Left ventricle myocardium inferior (tissue), 1 donor: ENCODE measurements at places on chromosomes 12 and 14. TPM values are rescaled to one million over a fixed set of nuclear protein-coding genes. Genes with fewer than 3 reads are reported as not detected.
A peak's percentile ranks its signal among the peaks of the same experiment; 100 is the strongest.

- no peak for DNase-seq
- H3K4me3 ChIP-seq, result no peak overlapping the region
Measured at GRCh38 chr12:2689879-2690278, 104.9 kb upstream of the FKBP4 start.

- no peak overlapping the region for H3K4me3 ChIP-seq
- H3K36me3 ChIP-seq, result no peaks in the 10 kb centered on the region
- peaks cover 68% of the 10 kb centered on the region for H3K4me1 ChIP-seq
- DNase-seq, result no peak
Measured at GRCh38 chr12:52180971-52181628, 10.7 kb downstream of the KRT80 start.

DNA sequence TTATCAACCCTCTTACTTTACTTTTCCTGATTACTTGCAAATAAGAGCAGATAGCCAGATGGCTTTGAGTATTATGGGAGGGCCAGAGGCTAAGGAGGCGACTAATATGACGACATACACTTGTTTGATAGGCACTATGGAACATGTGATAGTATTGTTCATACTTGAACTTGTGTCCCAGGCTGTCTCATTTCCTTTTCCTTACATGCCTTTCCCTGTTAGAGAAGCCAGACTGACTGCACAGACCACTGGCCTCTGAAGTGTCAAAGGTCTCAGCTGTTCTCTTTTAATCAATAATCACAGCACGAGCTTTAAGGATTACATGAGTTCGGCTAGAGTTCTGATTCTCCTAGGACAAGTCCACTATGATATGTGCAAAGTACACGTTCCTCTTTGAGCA lies 326.0 kb downstream of the PRKD1 start:
- H3K27me3 ChIP-seq, result no peaks in the 10 kb centered on the region
- H3K27ac ChIP-seq, result no peak overlapping the region
- no peak for DNase-seq
- peaks cover 5% of the 10 kb centered on the region for H3K4me1 ChIP-seq
- no peaks in the 10 kb centered on the region for H3K36me3 ChIP-seq

DNA sequence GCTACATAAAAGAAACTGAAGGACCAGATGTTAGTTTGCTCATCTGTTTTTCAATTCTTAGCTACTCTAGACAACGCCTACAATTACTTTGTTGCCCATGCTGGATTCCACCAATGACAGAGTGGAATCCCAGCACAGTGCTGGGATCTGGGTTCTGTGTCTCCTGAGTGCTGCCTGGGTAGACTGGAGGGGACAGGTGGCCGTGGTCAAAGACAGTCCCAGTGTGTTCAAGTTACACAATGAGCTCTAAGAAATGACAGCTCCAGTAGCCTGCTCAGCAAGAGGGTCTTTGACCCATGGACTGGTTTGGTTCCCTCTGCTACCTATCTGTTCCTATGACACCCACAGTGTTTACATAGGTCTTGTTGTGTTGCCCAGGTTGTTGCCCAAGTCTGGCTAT lies 38.5 kb downstream of the C2CD5 start:
- H3K4me3 ChIP-seq, result no peak overlapping the region
- H3K4me1 ChIP-seq, result no peaks in the 10 kb centered on the region

GRCh38 chr12:108102363-108102762 lies 26.7 kb upstream of the WSCD2 start:
- H3K27me3 ChIP-seq, result peaks cover 82% of the 10 kb centered on the region
- no peak for DNase-seq
- no peak overlapping the region for H3K4me3 ChIP-seq
- no peaks in the 10 kb centered on the region for H3K36me3 ChIP-seq
- H3K4me1 ChIP-seq, result no peaks in the 10 kb centered on the region

GRCh38 chr12:132496710-132497109 lies 6.8 kb downstream of the FBRSL1 start:
- no peak for DNase-seq
- no peaks in the 10 kb centered on the region for H3K36me3 ChIP-seq
- H3K27me3 ChIP-seq, result no peaks in the 10 kb centered on the region
- H3K27ac ChIP-seq, result no peak overlapping the region
- no peak overlapping the region for H3K4me3 ChIP-seq
- peaks cover 100% of the 10 kb centered on the region for H3K4me1 ChIP-seq

DNA sequence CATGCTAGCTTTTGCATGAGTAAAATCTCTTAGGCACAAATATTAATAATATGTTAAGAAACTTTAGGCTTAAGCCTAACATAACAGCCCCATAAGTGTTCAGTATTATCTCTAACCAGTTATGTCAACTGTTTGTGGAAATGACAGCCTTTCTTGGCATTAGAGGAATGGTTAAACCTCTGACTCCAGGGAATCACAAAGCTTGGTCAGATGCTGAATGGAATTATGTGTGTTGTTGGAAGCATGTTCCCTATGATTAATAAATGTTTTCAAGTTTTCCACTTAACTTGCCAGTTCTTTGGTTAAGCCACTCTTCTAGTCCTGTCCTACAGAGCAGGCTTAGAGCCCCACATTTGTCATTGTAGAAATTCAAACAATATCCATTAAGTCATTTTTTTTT lies 17.0 kb downstream of the PSEN1 start:
- no peaks in the 10 kb centered on the region for H3K4me1 ChIP-seq
- no peaks in the 10 kb centered on the region for H3K27me3 ChIP-seq
- no peak overlapping the region for H3K4me3 ChIP-seq
- DNase-seq, result no peak

DNA sequence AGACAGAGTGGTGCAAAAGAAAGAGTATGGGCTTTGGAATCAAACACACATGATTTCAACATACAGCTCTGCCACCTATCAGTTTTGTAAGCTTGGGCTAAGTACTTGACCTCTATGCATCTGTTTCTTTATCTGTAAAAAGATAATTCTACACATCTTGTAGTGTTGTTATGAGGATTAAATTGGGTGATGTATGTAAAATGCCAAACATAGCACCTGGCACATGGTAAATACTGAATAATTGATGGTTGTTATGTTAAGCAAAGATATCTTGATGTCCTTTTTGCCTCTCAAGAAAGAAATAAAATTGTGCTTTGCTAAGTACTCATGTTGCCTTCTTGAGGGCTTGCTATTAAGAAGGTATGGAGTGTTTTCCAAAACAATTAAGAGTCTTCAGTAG lies 2.3 kb upstream of the CSRP2 start:
- H3K36me3 ChIP-seq, result no peaks in the 10 kb centered on the region
- H3K4me3 ChIP-seq, result no peak overlapping the region
- no peak for DNase-seq
- H3K27me3 ChIP-seq, result no peaks in the 10 kb centered on the region
- H3K27ac ChIP-seq, result no peak overlapping the region

GRCh38 chr12:127383281-127383680 lies 883.7 kb upstream of the TMEM132C start:
- H3K27me3 ChIP-seq, result peaks cover 72% of the 10 kb centered on the region
- DNase-seq, result no peak
- no peak overlapping the region for H3K4me3 ChIP-seq
- H3K36me3 ChIP-seq, result no peaks in the 10 kb centered on the region
- no peak overlapping the region for H3K27ac ChIP-seq

DNA sequence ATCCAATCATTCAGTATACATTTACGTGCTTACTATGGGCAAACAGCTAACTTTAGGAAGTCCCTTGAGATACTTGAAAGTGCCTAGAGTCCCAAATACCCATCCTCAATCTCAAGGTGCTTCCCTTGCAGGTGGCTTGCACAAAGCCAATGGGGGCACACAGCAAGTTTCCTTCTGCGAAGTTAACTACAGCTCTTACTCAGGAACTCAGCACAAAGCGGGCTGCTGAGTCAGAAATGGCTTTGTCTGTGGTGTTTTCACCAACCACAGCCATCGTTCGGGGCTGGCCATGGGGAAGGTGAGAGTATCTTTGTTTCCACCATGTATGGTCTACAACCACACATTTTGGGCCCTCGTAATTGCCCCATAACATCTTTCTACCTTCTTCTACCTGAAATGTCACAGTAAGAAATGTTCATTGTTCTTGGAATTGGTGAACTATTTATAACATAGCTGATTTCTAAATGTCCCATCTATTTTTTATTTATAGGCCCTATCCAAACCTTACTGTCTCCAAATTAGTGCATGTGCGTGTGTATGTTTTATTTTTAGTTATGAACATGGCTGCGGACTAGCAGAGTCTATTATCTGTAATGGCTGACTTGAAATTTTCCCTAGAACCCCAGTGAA lies 13.9 kb downstream of the MFAP5 start:
- no peaks in the 10 kb centered on the region for H3K36me3 ChIP-seq
- no peak overlapping the region for H3K4me3 ChIP-seq
- no peak for DNase-seq

DNA sequence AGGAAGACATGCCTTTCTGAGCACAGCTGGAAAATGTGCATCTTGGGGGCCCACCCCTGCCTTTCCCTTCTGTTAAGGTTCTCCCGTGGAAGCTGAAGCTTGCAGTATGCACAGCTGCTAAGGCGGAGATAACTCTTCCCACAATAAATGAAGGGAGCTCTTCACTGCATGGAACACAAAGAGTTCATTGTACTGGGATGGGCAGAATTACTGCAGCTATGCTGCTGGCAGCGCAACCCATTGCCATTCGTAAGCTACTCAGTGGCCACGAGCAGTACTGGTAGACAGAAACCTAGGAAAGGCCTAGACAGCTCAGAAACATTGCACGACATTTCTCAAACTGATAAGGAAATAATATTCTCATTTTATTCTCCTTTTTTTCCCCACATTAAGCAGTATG lies 310.2 kb downstream of the MDGA2 start:
- H3K4me1 ChIP-seq, result no peaks in the 10 kb centered on the region
- no peaks in the 10 kb centered on the region for H3K36me3 ChIP-seq
- no peak overlapping the region for H3K27ac ChIP-seq
- no peak overlapping the region for H3K4me3 ChIP-seq
- no peak for DNase-seq
- no peaks in the 10 kb centered on the region for H3K27me3 ChIP-seq

GRCh38 chr12:61765926-61766325 lies 494.3 kb upstream of the USP15 start:
- no peaks in the 10 kb centered on the region for H3K36me3 ChIP-seq
- H3K27me3 ChIP-seq, result no peaks in the 10 kb centered on the region
- no peak overlapping the region for H3K4me3 ChIP-seq
- DNase-seq, result no peak
- no peak overlapping the region for H3K27ac ChIP-seq

GRCh38 chr14:89455412-89455811 lies 38.4 kb upstream of the FOXN3 start:
- H3K4me3 ChIP-seq, result no peak overlapping the region
- no peak overlapping the region for H3K27ac ChIP-seq
- DNase-seq, result no peak

GRCh38 chr14:105529569-105530284 lies 3.3 kb downstream of the TMEM121 start:
- H3K36me3 ChIP-seq, result no peaks in the 10 kb centered on the region
- peaks cover 41% of the 10 kb centered on the region for H3K4me1 ChIP-seq
- DNase-seq, result no peak
- H3K4me3 ChIP-seq, result peak overlapping the region; percentile 81
- peaks cover 25% of the 10 kb centered on the region for H3K27me3 ChIP-seq

GRCh38 chr12:53048033-53048779 lies 1.7 kb upstream of the TNS2 start:
- peak overlapping the region; percentile 87 for H3K4me3 ChIP-seq
- H3K27ac ChIP-seq, result peak overlapping the region; percentile 100
- H3K27me3 ChIP-seq, result no peaks in the 10 kb centered on the region
- peak; percentile 81 for DNase-seq
- H3K4me1 ChIP-seq, result peaks cover 94% of the 10 kb centered on the region

DNA sequence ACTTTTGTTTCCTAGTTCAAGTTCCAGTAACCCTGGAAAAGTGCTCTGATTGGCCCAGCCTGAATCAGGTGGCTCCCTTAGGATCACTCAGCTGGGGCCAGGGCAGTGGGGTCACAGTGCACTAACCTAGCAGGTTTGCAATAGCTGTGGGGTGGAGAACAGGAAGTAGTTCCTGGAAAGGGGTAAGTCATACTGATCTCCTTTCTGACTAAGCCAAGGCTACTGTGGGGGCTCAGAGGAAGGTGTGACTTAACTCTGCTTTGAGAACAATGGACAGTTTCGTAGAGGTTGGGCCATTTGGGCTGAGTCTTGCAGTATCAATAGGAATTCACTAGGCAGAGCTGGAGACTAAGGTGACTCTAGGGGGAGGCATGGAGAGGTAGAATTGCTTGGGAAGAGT lies 89.4 kb downstream of the KIF26A start:
- DNase-seq, result no peak
- H3K4me3 ChIP-seq, result no peak overlapping the region
- H3K27me3 ChIP-seq, result peaks cover 19% of the 10 kb centered on the region
- no peak overlapping the region for H3K27ac ChIP-seq
- no peaks in the 10 kb centered on the region for H3K36me3 ChIP-seq

DNA sequence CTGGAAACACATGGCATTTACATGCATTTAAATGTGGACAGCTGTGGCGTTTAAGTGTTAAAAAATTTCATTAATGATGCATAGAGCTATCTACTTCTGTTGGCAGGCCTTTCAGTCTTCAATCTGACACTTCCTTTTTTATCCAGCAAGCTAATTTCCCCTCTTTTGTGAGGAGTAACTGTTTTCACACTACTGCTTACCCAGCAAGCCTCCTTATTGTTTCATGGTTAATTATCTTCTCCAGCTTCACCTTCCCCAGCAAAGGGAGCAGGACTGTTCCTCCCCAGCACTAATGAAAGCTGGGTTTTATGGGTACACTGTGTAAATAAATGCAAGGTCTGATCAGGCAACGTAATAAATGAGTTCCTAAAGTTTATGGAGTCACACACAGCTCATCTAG lies 129.4 kb upstream of the NPAS3 start:
- peaks cover 3% of the 10 kb centered on the region for H3K36me3 ChIP-seq
- H3K27ac ChIP-seq, result peak overlapping the region; percentile 24
- peaks cover 90% of the 10 kb centered on the region for H3K4me1 ChIP-seq
- no peak for DNase-seq
- peak overlapping the region; percentile 40 for H3K4me3 ChIP-seq

DNA sequence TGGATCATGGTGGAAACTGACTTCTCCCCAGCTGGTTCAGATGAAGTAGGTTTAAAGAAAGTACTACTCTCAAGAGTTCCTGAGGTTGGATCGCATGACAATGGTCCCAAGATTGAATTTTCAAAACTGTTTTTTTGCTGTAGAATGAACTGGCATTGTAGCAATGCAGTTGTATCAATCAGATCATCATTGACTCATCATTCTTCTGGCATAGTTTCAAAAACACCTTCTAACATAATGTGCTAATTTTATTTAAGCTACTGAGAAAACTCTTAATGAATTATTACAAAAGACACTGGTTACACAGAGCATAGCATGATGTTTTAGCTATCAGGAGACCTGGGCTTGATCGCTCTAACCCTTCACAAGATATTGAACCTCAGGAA lies 384.5 kb upstream of the DCN start:
- H3K27me3 ChIP-seq, result no peaks in the 10 kb centered on the region
- H3K4me3 ChIP-seq, result no peak overlapping the region
- no peak overlapping the region for H3K27ac ChIP-seq
- H3K4me1 ChIP-seq, result no peaks in the 10 kb centered on the region
- DNase-seq, result no peak
- no peaks in the 10 kb centered on the region for H3K36me3 ChIP-seq

The ZNF385A gene
- total RNA-seq, result 7.1 TPM

The TNFRSF1A gene
- 45.6 TPM for total RNA-seq

The KRT6B gene
- total RNA-seq, result not detected

The PRB2 gene
- total RNA-seq, result not detected

The ABCC9 gene
- total RNA-seq, result 81.8 TPM

The PTPRQ gene
- total RNA-seq, result 0.27 TPM

The INHBC gene
- total RNA-seq, result not detected

The TGFB3 gene
- total RNA-seq, result 27.2 TPM

The SOAT2 gene
- not detected for total RNA-seq
